ENCODE measurements at places on chromosomes 2 and 18.
A peak's percentile ranks its signal among the peaks of the same experiment; 100 is the strongest.

- ATAC-seq = no peak
Observed at GRCh38 chr2:204871231-204871953, 326.1 kb downstream of the PARD3B start.

DNA sequence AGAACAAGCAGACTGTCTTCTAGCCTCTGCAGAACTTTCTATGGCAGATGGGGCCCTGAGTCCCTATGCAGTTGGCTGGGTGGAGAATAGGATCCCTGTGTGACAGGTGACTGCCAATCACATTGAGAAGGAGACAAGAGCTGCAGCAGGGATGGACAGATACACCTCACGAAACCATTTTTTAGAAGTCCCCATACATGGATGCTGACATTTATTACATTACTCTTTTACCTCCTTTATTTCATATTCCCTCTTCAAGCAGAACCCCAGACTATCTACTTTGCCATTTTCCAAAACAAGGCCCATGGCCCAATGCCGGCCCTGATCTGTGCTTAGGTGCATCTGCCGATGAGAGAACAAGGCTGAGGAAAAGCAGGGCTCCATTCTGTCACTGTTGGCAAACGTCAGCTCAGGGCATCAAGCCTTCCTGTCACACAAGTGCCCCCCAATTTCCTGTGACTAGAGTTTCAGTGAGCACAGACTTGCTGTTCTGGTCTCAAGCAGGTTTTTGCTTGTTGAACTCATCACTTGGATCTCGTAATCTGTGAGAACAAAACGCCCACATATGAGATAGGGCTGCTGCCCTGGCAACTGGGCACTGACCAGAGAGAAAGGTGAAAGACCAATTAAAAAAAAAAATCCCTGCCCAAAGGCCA lies 35.8 kb downstream of the LOXHD1 start:
- no peak for ATAC-seq

DNA sequence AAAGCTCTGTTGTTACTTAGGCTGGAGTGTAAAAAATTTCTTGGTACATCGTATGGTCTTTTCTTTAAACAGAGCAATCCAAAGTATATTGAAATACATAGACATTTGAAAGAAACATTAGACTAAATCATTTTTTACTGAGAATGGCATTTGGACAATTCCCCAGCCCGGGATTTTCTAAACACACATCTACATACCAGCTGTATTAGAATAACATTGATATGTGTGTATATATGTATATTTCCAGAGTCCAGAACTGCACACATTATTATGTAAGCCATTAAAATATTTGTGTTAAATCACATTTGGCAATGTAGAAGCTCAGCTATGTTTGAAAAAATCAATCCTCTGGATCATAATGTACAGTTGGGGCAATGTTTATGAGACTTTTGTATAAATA lies 1853.6 kb upstream of the LRRTM1 start:
- ATAC-seq = no peak

DNA sequence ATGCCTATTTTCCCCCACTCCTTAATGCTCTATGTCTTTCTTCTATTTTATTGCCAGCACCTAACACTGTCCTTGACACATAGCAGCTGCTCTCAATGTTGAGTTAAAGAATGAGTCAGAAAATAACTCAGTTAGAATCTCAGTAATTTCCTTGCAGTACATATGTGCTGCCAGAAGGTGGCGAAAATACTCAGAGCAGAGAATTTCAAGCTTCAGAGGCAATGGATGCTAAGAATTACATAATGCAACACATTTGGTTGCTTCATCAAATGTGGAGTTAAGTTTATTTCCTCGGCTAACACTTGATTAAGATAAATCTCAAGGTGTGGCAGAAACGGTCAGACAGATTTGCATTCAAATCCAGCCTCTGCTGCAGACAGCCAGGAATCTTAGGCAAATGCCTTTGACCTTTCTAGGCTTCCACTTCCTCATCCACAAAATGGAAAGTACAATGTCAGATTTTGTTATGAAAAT lies 105.6 kb downstream of the VSNL1 start:
- peak; percentile 77 for ATAC-seq

DNA sequence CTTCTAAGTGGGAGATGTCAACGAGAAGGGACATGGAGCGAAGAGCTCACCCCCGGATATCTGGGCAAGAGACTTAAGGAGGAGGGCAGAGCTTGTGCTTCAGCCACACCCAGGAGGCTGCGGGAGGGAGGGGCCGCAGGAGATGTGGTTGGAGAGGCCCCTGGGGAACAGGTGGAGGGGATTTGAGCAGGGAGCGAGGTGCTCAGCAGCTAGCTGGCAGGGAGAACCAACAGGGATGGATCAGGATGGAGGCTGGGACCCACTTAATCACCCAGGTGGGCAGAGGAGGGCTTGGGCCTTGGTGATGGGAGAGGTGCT lies 78.3 kb downstream of the MBP start:
- ATAC-seq = peak; percentile 11

- ATAC-seq = no peak
Observed at GRCh38 chr18:6757931-6758330, 28.4 kb downstream of the ARHGAP28 start.

All from activated CD4-positive, CD25-positive, alpha-beta regulatory T cell treated with anti-CD3 and anti-CD28 coated beads, Interleukin-2, amount 50 U/mL, for 24 hours (primary cell).